Activated CD4-positive, alpha-beta T cell treated with anti-CD3 and anti-CD28 coated beads, Interleukin-2, amount 50 U/mL, for 48 hours (primary cell): ENCODE measurements at places on chromosomes 1 and 21.

GRCh38 chr1:98119796-98120195 is 199.0 kb upstream of the DPYD start:
- DNase-seq: no peak

GRCh38 chr1:105172788-105173187 is 1423.1 kb downstream of the AMY1C start:
- DNase-seq: no peak

DNA sequence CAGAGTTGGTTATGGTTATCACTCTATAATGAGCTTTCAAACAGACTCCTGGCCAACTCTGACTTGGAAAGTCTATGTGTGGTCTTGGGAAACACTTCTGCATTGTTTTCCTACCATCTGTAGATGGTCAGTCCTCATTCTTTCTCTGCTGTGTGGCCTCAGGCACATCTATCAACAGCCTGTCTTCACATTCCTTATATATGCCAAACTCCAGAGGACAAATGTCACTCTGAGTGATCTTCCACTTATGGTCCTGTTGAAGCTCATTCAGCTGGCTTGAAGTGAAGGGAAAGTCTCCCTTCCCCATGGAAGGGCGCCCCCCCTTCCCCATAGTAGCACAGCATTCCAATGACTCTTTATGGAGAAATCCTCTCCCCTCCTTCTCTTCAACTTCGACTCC is 58.7 kb downstream of the VANGL2 start:
- no peak for DNase-seq

DNA sequence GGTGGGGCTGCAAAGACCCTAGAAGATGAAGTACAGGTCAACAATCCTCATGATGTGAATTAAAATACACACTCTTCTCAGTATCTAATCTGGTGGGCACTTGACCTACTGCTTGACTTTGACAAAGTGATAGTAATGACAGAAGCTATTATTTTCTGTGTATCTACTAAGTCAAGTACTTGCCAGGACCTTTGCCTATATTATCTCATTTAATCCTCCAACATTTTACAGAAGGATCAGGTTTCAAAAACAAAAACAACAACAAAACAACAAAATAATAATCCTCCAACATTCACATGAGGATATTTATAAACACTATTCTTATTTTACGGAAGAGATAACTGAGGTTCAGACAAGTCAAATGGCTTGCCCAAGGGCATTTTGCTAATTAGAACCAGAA is 4.4 kb upstream of the CD48 start:
- no peak for DNase-seq

DNA sequence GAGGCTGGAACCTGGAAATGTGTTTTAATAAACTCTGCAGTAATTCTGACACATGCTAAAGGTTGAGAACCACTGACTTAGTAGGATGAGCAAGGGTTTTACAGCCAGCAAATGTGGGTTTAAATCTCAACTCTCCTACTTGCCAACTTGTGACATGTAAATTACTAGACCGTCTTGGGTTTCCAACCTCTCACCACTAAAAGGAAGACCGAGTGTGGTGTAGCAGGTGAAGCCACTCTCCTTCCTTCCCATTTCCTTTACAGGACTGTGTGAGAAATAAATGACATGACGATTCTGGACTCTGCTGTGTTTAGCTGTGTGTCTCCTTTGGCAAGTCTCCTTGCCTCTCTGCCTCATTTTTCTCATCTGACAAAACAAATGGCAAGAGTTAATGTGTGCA is 49.5 kb upstream of the DNAJC6 start:
- no peak for DNase-seq

- DNase-seq: no peak
These were observed 2.9 kb downstream of the NFYC start for GRCh38 chr1:40694353-40694874.

DNA sequence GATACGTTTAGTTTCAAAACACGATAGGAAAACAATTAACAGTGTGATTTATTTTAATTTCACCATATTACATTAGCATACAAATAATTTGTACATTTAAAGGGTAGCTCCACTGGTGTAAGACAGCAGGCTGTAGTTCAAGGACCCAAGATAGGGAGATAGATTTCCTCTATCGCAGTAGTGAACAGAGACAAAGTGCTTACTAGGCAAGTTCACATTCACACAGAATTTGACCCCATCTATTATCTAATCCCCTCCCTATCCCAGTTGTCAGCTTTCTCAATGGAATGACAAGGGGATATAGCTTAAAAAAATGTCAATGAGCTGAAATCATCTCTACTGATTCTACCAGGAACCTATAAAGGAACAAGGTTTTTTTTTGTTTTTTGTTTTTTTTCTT is 31.2 kb downstream of the MGST3 start:
- DNase-seq: no peak

GRCh38 chr21:35905096-35905962 is 155.0 kb downstream of the SETD4 start:
- no peak for DNase-seq

GRCh38 chr1:75423136-75423535 is 187.8 kb downstream of the SLC44A5 start:
- no peak for DNase-seq

GRCh38 chr1:166069390-166069789 is 97.4 kb downstream of the FAM78B start:
- DNase-seq: no peak

DNA sequence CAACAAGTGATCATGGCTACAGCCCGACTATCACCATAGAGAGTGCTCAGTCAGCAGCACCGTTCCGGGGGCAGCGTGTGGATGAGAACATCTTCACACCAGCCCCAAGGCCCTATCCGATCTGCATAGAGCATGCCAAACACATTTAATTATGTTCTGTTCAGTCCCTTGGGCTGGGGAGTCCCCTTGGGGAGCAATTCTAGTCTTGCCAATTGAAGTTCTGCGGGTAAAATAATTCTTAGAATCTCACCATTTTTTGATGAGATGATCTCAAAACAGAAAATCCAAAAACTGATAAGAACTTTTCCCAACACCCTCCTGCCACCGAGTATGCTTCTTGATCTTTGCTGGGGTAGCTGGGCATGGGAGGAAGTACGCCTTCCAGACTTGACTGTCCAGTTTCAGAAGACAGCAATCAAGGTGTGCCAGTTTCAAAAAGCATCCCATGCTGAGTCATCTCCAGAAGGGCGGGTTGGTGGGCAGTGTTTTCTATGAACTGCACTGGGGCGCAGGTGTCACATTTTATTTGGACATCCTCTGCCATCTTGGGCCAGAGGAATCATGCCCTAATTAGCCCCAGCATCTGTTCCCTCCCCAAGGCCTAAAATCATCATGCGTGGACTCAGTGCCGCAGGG is 20.8 kb upstream of the PTPRF start:
- DNase-seq: peak; percentile 15
